ENCODE measurements at places on chromosomes 4 and X. TPM values are rescaled to one million over a fixed set of nuclear protein-coding genes. Genes with fewer than 3 reads are reported as not detected.

- DNase-seq: no peak
Measured at GRCh38 chrX:138859421-138859820, 147.9 kb upstream of the FGF13 start.

Gene C4orf51
- total RNA-seq: not detected

Gene GAGE12F
- total RNA-seq: not detected

DNA sequence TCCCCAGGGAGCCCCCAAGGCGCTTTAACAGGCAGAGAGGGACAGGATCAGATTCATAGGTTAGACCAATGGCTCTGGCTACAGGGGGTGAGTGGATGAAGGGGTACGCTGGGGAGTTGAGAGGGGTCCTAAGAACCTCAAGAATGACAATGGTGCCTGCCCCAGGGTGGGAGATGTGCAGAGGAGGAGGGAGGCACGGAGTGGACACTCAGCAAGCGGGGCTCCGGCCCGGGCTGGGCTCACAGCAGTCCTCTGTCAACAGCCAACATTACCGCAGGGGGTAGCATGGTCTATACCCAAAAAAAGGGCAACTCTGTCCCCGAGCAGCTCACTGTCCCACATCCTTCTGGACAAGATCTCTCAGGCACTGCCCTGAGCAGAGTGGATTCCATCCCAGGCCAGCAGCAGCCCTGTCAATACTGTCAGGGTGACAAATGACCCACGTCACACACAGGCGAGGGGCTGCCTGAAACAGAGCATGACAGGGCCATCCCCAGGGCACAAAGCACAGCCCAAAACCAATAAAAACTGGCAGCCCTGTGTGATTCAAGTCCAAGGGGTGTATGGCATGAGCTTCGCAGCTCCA lies 47.7 kb upstream of the PPP2R2C start:
- DNase-seq: no peak

Gene TRAM1L1
- total RNA-seq: not detected

DNA sequence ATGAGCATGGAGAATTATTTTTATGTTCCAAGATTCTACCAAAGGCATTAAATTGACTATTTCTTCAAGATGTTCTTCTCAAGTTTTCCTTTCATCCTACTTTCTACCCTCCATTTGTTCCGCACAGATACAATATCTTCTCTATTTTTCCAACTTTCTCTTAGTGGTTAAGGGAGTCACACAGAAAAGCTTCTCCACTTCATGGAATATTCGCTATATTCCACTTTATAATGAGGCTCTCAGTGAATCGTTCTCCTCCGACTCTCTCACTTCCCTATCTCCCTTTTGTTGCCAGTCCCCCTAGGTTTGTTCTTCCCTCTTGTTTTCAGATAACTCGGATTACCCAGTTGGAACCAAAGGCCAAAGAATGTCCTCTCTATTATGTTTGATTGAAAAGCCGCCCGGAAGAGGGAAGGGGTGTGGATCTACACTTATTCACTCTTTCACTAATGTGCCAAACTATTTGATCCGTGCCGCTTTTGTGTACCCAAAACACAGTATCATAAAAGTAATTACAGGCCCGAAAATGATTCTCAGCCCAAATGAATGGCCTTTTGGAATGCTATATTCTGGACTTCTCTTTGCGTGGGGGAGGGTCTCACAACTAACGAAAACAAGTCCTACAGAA lies 1.2 kb downstream of the SH3D19 start:
- no peak for DNase-seq

Measured in activated naive CD4-positive, alpha-beta T cell treated with anti-CD3 and anti-CD28 coated beads, Interleukin-2, amount 50 U/mL, for 72 hours (primary cell).